T1000 (cell line): ENCODE measurements at places on chromosomes 13 and 19.
A peak's percentile ranks its signal among the peaks of the same experiment; 100 is the strongest.

DNA sequence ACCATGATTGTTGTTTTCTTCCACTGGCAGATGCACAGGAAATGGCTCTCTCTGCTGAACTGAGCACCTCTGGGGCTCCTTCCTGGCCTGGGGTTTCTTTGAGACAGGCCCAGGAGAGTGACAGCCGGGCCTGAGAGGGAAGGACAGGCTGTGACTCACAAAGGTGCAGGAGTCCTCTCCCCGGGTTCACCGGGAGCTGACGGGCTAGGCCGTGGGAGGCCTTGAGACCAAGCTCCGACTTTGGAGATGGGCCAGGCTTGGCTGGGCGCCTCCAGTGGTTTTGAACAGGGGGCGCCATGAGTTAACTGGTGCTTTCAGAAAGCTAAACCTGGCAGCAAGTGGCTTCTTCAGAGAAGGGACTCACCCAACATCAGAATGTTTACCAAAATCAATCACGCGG, 143.4 kb downstream of the URI1 start:
- no peak for DNase-seq

GRCh38 chr13:97879646-97880310, 73.7 kb upstream of the IPO5 start:
- DNase-seq: peak; percentile 6

GRCh38 chr19:51743405-51743804, 8.3 kb downstream of the FPR1 start:
- peak; percentile 43 for DNase-seq

DNA sequence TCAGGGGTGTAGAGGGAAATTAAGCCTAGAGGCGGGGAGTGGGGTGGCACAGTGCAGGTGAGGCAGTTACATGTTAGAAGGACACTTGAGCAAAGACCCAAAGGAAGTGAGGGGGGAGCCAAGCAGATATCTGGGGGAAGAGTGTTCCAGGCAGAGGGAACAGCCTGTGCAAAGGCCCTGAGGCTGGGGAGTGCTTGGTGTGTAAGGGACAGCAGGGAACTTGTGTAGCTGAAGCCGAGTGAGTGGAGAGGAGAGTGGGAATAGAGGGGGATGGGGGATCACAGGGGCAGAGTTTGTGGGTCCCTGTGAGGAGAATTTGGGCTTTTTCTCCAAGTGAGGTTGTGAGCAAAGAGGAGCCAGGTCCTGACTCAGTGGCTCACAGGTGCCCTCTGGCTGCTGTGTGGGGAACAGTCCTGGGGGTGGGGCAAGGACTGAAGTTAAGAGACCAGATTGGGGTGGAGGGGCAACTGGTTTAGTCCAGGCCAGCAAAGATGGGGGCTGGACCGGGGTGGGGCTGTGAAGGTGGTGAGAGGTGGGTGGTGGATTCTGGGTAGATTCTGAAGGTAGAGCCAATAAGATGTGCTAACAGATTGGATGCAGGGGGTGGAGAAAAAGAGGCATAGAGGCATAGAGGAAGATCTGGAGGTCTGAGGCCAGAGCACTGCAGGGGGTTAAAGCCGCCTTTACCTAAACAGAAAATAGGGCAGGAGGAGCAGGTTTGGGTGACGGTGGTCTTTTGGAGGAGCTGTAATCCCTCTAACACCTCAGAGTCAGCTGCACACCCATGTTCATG, 75.3 kb downstream of the CACNA1A start:
- DNase-seq: no peak

DNA sequence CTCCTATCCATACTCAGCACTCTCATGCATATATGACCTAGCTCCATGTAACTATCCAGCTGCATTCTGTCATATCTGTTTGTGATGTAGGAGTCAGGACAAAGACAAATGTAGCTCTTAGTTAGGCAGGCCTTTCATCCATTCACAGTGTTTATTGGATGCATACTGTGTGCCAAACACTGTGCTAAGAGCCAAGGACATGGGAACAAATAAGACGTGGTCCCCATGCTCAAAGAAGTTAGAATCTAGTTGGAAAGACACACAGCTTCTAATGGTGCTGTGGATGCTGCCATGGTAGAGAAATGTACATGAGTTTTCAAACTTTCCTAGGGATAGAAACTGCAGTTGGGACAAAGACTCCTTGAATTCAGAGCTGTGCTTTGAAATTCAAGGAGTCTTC, 31.7 kb upstream of the IL17D start:
- DNase-seq: no peak

GRCh38 chr13:99463646-99464397, 37.5 kb upstream of the TM9SF2 start:
- DNase-seq: no peak

- DNase-seq: peak; percentile 63
These were observed 14.1 kb upstream of the PRKD2 start for GRCh38 chr19:46731007-46731501.

DNA sequence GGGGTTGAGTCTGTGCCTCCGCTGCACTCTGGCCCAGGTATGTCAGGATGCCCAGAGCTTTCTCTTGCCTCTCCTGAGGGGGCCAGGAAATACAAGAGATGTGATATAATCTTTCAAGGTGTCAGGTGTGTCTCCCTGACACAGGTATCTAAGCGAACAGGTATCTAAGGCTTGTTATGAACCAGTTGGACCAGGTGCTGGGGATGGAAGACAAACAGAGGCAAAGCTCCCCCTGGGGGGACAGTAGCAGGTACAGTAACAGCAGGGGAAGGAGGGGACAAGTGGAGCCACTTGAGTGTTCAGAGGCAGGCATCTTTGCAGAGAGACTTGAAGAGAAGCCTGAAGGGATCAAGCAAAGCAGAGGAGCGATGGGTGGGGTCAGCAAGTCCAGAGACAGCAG, 2.6 kb downstream of the LENG1 start:
- DNase-seq: no peak

DNA sequence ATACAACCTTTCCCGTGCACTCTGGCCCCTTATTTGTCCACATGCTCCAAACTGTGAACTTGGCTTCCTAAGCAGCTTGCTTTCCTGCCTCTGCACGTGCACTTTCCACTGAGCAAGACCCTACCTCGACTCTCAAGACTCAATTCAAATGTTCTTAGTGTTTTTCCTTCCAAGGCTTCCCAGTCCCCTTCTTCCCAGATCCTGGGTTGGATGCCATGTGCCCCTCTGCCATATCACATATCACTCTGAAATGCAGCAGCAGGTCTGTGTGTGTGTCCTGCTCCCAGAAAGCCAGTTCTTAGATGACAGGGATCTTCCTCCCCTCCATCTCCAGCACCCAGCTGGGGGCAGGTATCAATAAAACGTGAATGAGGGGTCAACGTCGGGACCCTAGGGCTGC, 3.0 kb downstream of the ZNF557 start:
- no peak for DNase-seq

DNA sequence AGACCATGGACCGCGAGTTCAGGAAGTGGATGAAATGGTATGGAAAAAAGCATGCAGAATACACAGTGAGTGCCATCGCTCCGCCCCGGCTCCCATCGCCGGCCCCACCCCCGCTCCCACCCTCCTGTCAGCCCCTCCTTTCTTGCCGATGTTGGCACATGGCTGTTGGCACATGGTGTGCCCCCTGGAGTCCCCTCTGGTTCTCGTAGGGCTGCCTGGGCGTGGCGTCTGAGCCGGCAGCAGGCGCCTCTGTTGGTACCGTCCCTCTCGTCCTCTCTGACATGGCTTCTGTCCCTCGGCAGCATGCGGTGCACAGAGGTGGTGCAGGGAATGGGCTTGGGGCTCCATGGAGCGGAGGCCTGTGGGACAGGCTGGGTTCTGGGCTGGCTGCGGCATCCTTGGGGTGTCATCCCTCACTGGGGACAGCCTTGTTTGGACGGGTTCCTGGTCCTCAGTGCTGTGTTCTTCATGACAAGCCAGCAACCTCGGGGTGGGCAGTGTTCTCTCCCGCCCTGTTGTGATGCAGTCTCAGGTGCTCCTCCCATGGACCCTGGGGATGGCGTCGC, 30.9 kb downstream of the DOT1L start:
- no peak for DNase-seq

- DNase-seq: no peak
These were observed 261.6 kb downstream of the SLITRK1 start for GRCh38 chr13:83620530-83621220.

- DNase-seq: no peak
These were observed 101.2 kb downstream of the RFC3 start for GRCh38 chr13:33919120-33919519.

DNA sequence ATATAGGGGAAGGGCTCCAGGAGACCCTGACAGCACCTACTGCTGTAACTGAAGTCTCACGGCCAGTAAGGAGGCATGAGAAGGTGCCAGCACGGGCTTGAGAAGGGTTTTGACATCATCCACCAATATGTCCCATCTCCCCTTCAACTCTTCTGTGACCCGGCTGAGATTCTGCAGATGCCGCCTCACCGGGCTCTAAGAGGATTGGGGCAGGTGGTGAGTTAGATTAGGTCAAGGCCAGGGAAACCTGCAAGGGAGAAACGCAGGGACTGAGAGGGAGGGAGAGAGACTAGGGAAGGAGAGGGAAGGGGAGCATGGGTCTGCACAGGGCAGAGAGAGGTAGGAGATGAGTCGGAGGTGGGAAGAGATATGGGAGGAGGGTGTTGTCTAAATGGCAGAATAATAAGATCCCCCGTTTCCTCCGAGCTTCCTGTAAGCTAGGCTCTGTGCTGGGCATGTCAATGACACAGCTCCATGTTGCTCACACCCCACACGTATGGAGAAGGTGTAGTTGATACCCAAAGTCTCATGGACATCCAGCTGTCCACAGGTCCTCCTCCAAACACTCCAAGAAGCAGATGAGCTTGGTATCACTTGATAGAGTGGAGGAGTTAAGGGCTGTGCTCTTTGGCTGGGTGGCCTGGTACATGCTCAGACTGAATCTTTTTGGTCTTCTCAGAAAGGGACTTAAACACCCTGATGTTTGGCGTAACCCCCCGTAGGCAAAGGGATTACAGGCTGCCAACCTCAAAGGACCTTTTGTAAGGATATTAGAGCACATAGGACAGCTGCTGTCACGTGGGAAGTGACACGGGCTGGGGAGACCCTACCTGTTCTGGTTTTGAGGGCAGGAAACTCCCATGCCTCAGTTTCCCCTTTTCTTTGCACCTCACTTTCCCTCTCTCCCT, 6.1 kb downstream of the TPRX1 start:
- DNase-seq: no peak

- no peak for DNase-seq
These were observed 169.2 kb upstream of the TSHZ3 start for GRCh38 chr19:31518216-31519020.

DNA sequence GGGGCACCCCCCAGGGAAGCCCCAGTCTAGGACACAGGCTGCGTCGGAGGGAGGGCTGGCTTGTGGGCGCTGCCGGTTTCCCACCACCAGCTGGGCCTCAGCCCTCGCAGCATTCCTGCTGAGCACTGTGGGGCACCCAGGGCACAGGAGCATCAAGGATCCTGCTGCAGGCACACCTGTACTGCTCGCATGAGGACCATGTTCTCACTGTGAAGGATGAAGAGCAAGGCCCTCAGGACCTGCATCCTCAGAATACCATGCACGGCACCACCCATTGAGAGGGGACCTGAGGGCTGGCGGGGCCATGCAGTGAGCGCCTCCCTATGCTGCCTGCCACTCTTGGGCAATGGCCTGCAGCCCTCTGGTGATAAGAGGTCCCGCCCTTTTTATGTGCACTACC, 31.4 kb downstream of the TUBA3C start:
- no peak for DNase-seq
